Activated CD8-positive, alpha-beta memory T cell treated with anti-CD3 and anti-CD28 coated beads for 1 hour (primary cell): ENCODE measurements at places on chromosomes 2 and 18.
A peak's percentile ranks its signal among the peaks of the same experiment; 100 is the strongest.

- DNase-seq: no peak
These were observed 90.3 kb downstream of the C1QL2 start for GRCh38 chr2:119068154-119068725.

DNA sequence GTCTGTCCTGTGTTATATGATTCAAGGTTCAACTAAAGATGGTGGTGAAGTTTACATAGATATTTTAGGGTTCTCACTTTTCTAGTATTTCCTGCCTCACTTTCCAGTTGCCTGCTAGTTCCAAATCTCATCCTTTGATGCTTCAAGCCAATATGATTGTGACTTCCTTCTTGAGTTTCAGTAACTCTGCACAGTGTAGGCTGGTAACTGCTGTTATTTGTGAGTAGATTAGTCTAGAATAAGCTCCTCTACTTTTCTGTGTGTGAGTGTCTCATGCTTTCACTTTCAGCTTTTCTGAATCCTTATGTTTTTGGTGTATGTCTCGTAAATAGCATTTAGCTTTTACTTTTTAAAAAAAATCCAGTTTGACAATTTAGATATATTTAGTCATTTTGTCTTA lies 42.6 kb downstream of the GALNT1 start:
- DNase-seq: no peak

DNA sequence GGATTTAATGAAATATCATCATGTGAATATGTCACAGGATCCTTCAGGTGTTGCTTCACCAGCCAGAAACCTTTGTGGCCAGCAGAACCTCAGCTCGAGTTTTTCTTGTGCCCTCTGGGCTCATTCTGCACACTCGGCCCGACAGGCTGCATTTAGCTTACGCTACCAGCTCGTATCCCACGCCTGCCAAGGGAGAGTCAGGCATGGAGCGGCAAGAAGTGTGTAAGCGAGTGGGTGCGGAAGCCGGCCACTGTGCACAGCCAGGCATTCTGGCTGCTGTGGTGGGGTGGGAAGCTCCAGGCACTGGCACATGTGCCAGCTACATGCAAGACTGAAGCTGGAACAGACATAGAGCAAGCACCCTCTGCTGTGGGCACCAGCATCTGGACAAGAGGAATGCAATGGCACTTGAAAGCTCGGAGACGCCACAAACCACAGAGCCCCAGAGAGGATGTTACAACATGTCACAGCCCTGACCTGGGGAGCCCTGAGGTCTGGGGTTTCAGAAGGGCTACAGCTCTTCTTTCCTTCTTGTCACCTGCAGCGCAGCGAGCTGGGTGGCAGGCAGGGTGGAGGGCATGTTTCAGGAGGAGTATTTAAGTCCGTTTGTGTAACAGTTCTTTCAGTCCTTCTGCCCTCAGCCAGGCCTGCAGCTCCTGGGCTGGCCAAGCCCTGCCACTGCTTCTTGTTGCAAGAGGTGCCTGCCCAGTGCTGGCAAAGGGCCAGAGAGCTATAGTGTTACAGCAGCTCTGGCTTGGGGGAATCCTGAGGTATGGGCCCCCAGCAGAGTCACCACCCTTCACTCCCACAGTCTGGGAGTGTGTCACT lies 257.3 kb upstream of the HNMT start:
- DNase-seq: no peak

- DNase-seq: no peak
These were observed 313.4 kb upstream of the ID2 start for GRCh38 chr2:8368463-8368862.

GRCh38 chr2:109545828-109546713 lies 67.7 kb downstream of the SEPTIN10 start:
- DNase-seq: peak; percentile 36

GRCh38 chr2:42893047-42893758 lies 100.8 kb upstream of the HAAO start:
- no peak for DNase-seq

GRCh38 chr2:236449167-236449761 lies 120.4 kb upstream of the ACKR3 start:
- no peak for DNase-seq

DNA sequence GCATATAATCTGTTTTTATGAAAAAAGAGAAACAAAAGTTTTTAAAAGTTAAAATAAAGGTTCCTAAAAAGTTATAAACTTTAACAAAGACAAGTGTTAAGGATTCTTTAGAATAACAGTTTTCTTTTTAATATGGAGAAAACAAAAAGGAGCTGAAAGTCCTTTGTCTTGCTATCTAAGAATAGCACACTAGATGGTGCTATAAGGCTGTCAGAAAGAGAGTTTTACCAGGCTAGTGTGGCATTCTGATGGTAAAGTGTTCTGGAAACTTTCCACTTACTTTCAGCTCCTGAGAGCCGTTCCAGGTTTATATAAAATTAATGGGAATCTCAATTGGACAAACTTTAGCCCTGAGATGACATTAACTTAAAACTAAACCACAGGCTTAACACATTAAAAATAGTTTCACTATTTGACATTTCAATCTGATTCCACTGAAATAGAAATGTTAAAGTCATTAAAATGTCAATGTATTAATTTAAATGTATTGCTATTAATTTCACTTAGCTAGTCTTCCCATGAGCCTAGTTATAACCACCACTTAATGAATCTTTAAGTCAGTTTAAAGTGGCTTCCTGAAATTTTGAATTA lies 3.7 kb downstream of the FBXO48 start:
- no peak for DNase-seq

- no peak for DNase-seq
These were observed 129.2 kb downstream of the IKZF2 start for GRCh38 chr2:213021971-213022899.

DNA sequence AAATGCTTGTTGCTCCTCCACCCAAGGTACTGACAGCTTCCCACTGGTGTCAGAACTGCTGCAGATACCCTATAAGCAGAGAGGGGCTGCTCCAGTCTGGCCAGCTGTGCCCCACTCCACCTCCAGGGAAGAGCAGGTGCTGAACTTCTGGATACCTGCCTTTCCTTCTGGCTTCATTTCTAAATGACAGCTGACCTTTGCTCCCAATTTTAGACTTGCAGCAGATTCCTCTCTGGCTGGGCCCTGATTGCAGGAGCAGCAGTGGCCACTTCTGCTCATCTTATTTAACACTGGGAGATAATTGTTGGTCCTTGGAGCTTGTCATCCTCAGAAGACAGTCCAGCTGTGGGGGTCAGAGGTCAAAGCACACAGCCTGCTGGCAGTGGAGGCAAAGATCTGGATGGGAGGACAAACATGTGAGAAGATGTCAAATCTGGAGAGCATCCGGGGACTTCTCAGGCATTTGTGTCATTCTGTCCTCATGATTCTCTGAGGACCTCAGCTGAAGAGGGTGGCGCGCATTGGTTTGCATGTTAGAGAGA lies 38.9 kb downstream of the SETBP1 start:
- no peak for DNase-seq

DNA sequence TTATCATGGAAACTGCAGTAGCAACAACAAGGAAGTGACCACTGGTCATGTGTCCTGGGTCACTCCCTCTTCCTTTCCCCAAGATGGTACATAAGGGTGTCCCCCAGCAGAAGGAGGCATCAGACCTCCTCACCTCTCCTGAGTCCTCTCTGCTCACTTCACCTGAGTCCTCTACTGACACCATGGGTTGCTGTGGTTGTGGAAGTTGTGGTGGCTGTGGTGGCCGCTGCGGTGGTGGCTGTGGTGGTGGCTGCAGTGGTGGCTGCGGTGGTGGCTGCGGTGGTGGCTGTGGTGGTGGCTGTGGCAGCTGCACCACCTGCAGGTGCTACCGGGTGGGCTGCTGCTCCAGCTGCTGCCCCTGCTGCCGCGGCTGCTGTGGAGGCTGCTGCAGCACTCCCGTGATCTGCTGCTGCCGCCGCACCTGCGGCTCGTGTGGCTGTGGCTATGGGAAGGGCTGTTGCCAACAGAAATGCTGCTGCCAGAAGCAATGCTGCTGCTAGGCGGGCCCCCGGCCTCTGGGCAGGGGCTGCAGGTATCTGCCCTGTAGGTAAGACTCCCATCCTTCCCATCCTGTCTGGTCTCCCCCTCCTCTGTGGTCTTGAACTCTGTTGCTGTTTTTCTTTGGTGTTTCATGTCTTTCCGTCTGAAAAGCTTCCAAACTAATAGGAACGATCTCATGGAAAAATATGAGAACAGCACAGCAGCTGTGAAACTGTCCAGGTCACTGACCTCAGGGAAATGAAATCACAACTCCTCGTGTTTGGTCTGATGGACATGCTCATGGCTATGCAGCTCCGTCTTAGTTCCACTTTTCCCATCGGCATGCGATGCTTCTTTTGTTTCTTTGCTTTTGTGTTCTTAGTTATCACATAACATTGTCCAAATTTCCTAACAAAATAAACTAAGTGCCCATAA lies at the start of gene SCYGR4:
SCYGR4 (plus strand) TSS at position 183 of the 915 bp plus-strand sequence; CDS start at position 183, 0 bp downstream.
- no peak for DNase-seq

GRCh38 chr2:23681356-23682140 lies 245.4 kb downstream of the ATAD2B start:
- DNase-seq: no peak

- no peak for DNase-seq
These were observed 250.2 kb downstream of the LPIN1 start for GRCh38 chr2:11996618-11997017.

- DNase-seq: no peak
These were observed 118.0 kb upstream of the MSTN start for GRCh38 chr2:190180313-190181122.

DNA sequence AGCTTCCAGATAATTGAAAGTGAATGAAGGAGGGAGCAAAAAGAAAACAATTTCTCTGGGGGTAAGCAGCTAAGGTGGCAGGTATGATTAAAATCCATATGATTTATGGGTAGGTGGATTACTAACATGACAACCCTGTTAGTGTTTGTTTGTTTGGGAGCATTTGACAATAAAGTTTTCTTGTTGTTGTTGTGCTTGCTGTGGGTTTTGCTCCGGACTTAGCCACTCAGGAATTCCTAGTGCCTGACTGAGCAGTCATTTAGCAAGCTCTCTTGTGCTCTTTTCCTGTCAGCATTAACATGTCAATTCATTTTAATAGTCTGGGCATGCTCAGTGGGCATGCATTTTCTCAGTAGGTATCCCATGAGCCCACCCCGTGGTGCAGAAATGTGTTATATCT lies 674.8 kb upstream of the ZEB2 start:
- DNase-seq: no peak

GRCh38 chr2:195639959-195640358 lies 17.1 kb upstream of the SLC39A10 start:
- no peak for DNase-seq

DNA sequence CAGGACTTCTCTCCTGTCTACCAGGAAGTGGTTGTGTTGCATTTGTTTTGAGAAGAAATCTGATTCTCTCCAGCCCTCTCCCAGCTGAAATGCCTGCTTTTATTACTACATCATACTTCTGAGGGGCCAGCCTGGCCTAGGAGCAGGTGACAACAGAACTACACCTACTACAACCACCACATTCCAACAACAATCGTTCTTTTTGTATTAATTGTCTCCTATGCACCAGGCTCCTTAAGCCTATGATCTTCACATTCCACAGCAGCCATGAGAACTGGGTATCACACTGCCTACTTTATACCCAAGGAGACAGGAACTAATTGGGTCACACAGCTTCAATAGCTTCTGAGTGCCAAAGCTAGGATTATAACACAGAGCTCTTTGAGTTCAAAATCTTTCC lies 167.7 kb downstream of the TDRD15 start:
- no peak for DNase-seq
